ENCODE measurements at places on chromosomes 4 and X. TPM values are rescaled to one million over a fixed set of nuclear protein-coding genes. Genes with fewer than 3 reads are reported as not detected.

The DMRTC1 gene
- total RNA-seq = not detected

The COL4A6 gene
- total RNA-seq = 0.16 TPM

The MOB1B gene
- total RNA-seq = 20.3 TPM

The CLIC2 gene
- total RNA-seq = 20.8 TPM

The LUZP4 gene
- not detected for total RNA-seq

The PCDH10 gene
- 0.06 TPM for total RNA-seq

The GPRIN3 gene
- 6.2 TPM for total RNA-seq

The GPAT3 gene
- total RNA-seq = 9.2 TPM

The LIAS gene
- total RNA-seq = 8.4 TPM

The BANK1 gene
- 11.6 TPM for total RNA-seq

The UGT8 gene
- total RNA-seq = 0.13 TPM

The PDE6B gene
- total RNA-seq = 2.9 TPM

The THOC2 gene
- total RNA-seq = 53.8 TPM

The CLTRN gene
- total RNA-seq = not detected

The TEX13C gene
- not detected for total RNA-seq

The GAGE13 gene
- not detected for total RNA-seq

The GYPE gene
- 1.7 TPM for total RNA-seq

The TMPRSS11A gene
- total RNA-seq = not detected

The THAP9 gene
- total RNA-seq = 2.0 TPM

The ANKRD50 gene
- 11.7 TPM for total RNA-seq

The HSFX4 gene
- not detected for total RNA-seq

The ASMT gene
- not detected for total RNA-seq

The GLOD5 gene
- total RNA-seq = not detected

The MAGEB2 gene
- total RNA-seq = not detected

The HTN3 gene
- total RNA-seq = not detected

The NOX1 gene
- total RNA-seq = not detected

The EDA gene
- total RNA-seq = 3.1 TPM

The MAGEA1 gene
- total RNA-seq = not detected

The RAB9A gene
- 41.7 TPM for total RNA-seq

The MEPE gene
- total RNA-seq = not detected

The STK32B gene
- 4.3 TPM for total RNA-seq

The AR gene
- 19.3 TPM for total RNA-seq

The FABP2 gene
- total RNA-seq = 0.80 TPM

The SPOCK3 gene
- total RNA-seq = not detected

The MSANTD1 gene
- total RNA-seq = 0.80 TPM

The MID2 gene
- 23.4 TPM for total RNA-seq

Data from mesenteric fat pad (tissue), 1 donor.